ENCODE measurements at places on chromosomes 5 and 9.

DNA sequence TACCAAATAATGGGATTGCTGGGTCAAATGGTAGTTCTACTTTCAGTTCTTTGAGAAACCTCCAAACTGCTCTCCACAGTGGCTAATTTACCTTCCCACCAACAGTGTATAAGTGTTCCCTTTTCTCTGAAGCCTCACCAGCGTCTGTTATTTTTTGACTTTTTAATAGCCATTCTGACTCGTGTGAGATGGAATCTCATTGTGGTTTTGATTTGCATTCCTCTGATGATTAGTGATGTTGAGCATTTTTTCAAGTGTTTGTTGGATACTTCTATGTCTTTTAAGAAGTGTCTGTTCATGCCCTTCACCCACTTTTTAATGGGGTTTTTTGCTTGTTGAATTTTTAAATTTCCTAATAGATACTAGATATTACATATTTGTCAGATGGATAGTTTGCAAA, 28.4 kb upstream of the SUSD1 start:
- no peak for DNase-seq

GRCh38 chr9:132114102-132114707, 34.5 kb upstream of the MED27 start:
- peak; percentile 43 for DNase-seq

DNA sequence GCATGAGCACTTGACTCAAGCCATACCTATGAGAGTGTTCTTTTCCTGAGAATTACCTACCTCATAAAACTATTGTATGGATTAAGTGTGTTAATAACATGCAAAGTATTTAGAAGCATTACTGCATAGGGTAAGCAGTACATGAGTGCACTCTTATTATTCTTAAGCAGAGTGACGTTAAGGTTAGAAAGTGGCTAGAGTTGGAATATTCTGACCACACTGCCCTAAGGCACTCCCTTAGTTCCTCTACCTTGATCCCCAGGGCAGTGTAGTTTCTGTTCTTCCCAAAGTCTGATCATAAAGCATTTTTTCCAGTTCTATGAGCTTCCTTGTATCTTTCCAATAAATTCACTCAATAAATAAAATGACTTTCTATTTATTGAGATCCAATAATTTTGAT, 189.2 kb downstream of the PCSK1 start:
- DNase-seq, result no peak

DNA sequence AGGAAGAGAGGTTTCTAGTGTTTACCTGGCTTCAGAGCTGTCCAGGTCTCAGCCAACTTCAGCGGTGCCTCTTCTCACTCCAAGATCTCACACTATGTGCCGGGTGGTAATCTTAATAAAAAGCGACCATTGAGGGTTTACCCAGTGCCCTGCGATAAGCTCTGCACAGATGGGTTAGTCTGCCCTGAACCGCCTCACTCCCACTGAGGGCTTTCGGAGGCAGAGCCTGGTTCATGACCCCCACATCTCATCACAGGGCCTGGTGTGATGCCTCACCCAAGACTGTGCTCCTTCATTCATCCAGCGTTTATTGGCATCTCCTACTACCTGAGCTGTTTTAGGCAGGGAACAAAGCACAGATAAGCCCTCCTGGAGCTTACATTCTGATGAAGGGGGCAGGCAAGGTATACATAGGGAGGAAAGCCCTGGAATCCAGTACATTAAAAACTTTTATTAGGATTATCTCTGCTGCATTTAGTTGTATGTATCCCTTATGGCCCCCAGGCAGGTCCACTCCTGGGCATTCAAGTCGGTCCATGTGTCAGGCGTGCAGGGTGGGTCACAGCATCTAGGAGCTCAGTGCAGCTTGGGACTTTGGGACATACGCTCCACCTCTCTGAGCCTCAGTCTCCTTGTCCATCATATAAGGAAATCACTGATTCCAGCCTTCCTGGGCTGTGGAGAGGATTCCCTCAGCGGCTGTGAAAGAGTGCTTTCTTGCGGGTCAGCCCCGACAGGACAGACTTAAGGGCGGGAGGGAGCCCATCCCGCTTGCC, 613 bp upstream of the COL15A1 start:
- DNase-seq, result no peak

DNA sequence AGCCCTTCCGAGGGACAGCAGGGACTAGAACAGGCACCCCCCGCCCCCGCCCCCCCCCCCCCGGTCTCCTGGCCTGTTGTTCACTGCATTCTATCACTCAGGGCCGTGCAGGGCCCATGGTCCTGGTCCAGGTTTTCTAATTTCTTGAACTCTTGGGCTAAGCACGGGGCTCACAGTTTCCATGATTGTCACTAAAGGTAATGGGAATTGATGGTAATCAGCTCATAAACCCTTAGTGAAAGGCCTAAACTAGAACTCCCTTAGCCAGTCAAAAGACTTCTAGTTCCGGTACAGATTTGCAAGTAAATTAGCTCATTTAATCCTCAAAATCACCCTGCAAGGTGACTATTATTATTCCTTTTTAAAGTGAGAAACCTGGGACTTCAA, 14.7 kb upstream of the PWWP2A start:
- DNase-seq, result no peak

- no peak for DNase-seq
Observed at GRCh38 chr9:122975196-122975595, 34.4 kb downstream of the RABGAP1 start.

DNA sequence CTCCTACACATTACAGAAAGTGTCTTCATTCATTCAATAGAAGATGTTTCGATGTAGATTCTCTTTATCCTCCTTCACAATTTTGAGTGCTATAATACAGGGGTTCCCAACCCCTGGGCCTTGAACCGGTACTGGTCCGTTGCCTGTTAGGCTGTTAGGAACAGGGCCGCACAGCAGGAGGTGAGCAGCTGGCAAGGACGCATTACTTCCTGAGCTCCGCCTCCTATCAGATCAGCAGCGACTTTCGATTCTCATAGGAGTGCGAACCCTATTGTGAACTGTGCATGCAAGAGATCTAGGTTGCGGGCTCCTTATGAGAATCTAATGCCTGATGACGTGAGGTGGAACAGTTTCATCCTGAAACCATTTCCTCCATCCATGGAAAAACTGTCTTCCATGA, 153.0 kb upstream of the SMC2 start:
- no peak for DNase-seq

DNA sequence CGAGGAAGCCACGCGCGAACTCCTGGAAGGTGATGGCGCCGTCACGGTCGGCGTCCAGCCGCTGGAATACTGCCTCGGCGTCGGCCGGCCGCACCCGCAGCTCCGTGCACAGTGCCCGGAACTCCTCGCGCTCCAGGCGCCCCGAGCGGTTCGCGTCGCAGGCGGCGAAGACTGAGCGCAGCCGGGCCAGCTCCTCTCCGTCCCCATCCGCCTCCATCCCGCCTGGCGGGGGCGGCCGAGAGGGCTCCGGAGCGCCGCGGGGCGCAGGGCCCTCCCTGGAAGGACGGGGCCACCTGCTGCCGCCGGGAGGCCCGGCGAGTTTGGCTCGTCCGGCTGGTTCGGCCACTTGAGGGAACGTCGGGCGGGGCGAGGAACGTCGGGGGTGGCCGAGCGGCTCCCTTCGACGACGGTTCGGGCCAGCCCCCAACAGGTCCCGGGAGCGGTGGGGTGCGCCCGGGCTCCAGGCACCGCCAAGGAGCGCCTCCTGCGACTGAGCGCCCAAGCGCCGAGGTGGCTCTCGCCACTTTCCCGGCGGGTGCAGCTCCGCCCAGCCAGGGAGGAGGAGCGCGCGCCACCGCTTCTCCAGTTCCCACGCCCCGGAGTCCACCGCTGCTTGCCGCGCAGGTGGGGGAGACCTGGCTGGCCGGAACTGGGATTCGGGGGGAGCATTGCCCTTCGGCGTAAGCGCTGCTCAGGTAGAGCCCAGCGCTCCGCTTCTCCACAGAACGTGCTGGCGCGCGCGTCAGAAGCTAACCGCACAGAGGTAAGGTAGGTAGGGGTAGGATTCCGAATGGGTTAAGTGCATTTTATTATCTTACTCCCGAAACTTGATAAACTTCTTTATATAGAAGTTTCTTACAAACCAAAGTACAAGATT, at the start of gene RASEF:
TSS of gene RASEF (minus strand) at position 492 of the 877 bp plus-strand sequence. CDS start at position 217, 275 bp downstream.
- DNase-seq, result no peak

DNA sequence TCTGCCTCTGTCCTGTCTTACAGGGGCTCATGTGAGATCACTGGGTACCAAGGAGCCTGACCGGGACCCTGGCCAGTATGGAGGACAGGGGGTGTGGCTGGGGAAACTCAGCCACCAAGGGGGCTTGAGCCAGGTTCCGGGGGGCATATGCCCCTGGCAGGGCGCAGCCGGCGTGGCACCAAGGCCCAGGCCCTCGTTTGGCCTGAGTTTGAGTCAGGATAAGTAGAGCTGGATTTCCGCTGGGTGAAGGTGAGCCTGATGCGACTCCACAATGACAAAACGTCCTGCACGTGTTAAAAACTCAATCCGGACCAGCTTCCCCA, 616 bp upstream of the TSPAN17 start:
- no peak for DNase-seq

GRCh38 chr5:142969186-142969585, 199.0 kb downstream of the ARHGAP26 start:
- no peak for DNase-seq

Measured in activated T-helper 2 cell treated with anti-CD3 and anti-CD28 coated beads, Interferon-gamma antibody, Interleukin-2, Interleukin-4, amounts not matched to agents 10 μg/mL and 5 μg/mL and 100 μg/mL, durations not matched to agents 14 hours and 24 hours and 36 hours (primary cell).